ENCODE measurements at places on chromosomes 12 and 14. TPM values are rescaled to one million over a fixed set of nuclear protein-coding genes. Genes with fewer than 3 reads are reported as not detected.

Gene GLRX5
- 14.4 TPM for total RNA-seq

Gene DNAI7
- 0.10 TPM for total RNA-seq

Gene CD69
- 2,627 TPM for total RNA-seq

Gene SLCO1B3
- total RNA-seq, result not detected

Gene LHX5
- total RNA-seq, result not detected

Gene FAM186B
- 0.84 TPM for total RNA-seq

Gene BEST3
- total RNA-seq, result 0.31 TPM

Gene TAS2R31
- total RNA-seq, result 3.9 TPM

Gene WDHD1
- 2.1 TPM for total RNA-seq

Gene CHGA
- not detected for total RNA-seq

Gene AKAP3
- total RNA-seq, result 1.4 TPM

Data from mononuclear cell (primary cell).